ENCODE measurements at places on chromosomes 5 and 9.

GRCh38 chr5:124088289-124089032 is 576.5 kb downstream of the CSNK1G3 start:
- no peak for DNase-seq

- no peak for DNase-seq
Observed at GRCh38 chr9:73114958-73115357, 36.7 kb upstream of the ANXA1 start.

- no peak for DNase-seq
Observed at GRCh38 chr9:117354244-117354847, 60.5 kb downstream of the ASTN2 start.

DNA sequence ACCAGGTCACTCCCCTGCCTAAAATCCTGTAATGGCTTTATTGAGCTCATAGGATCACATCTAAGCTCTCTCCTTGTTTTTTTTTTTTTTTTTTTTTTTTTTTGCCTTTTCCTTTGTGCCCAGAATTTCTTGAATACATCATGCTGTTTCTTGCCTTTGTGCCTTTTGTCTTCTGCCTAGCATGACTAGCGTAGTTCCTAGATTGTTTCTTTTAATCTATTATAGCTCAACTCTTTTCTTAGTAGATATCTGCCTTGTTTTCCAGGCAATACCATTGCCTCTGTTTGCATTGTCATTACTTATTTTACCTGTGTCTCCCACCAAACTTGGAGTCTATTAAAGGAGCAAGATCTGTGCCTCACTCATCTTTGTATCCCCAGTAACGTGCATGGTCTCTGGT is 106.1 kb upstream of the C9orf72 start:
- no peak for DNase-seq

- no peak for DNase-seq
Observed at GRCh38 chr9:105116052-105116868, 128.2 kb upstream of the SLC44A1 start.

DNA sequence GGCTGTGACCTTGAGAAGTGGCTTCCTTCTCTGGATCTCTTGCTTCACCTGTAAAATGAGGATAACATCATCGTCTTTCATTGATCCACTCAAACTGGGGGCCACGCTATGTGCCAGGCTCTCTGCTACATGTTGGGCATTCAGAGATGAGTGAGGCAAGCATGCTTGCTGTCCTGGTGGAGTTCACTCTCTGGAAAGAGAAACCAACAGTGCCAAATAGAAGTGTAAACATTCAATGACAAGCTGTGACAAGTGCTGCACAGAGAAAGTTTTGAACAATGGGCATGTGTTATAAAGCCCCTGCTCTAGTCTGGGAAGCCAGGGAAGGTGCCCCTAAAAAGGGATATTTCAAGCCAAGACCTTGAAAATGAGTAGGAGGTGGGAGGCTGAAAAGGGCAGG is 50.9 kb upstream of the AFAP1L1 start:
- no peak for DNase-seq

- DNase-seq, result no peak
Observed at GRCh38 chr9:90967145-90967538, 165.5 kb downstream of the SYK start.

- no peak for DNase-seq
Observed at GRCh38 chr9:95425910-95426551, 90.7 kb downstream of the PTCH1 start.

GRCh38 chr9:23754551-23754950 is 71.5 kb downstream of the ELAVL2 start:
- DNase-seq, result no peak

GRCh38 chr5:143437666-143438273 is 34.3 kb upstream of the NR3C1 start:
- DNase-seq, result no peak

- DNase-seq, result no peak
Observed at GRCh38 chr5:66438087-66438486, 158.1 kb upstream of the MAST4 start.

GRCh38 chr9:134635351-134636148 is 6.1 kb upstream of the COL5A1 start:
- DNase-seq, result no peak

DNA sequence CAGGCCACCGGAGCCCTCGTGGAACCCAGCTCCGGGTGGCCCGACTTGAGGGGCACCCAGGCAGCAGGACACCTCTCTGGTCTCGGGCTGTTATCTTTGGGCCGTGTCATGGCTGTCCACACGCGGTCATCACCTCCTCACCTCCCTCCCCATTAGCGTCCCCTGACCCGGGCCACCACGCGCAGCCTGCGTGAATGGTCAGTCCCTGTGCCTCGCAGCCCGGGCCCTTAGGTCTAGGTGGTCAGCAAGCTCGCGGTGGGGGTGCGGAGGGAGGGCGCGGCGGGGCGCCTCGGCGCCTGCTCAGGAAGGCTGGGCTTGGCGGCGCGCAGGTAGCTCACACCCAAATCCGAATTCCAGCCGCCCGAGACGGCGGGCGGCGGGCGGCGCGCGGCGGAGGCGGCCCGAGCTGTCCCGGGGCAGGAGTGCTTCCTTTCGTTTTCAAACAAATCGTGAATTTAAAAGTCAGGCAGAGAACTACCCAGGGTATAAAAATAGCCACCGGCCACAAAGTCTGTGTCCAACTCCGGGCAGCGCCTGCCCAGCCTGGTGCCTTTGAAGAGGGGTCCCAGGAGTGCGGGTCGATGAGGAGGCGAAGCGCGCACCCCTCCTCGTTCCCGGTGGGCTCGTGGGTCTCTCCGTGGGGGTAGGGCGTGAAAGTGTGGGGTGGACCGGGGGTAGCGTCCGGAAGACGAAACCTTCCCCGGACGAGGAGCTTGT is 1.0 kb upstream of the RXRA start:
- DNase-seq, result no peak

DNA sequence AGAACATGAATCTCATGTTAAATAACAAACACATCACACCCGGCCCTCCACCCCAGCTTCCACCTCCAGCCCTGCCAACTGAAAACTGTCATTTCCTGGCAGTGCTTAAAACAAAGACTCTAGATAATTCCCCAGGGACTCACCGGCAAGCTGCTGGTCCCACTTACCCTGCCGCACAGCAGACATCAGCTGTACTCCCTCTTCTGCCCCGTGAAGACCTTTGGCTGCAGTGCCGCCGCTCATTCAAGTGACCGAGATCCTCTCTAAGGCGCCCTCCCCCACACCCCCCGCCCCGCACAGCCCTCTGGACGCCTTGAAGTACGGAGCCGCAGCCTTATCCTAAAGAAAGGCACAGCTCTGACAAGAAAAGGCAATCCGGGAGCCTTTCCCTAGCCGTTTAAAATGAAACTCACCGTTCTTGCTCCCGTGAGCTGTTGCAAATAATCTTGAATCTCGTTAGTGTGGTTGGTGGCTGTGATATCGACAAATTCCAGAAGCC is 434 bp downstream of the GLRX start:
- no peak for DNase-seq

GRCh38 chr5:40652441-40653220 is 27.1 kb upstream of the PTGER4 start:
- no peak for DNase-seq

GRCh38 chr5:66830636-66831035 is 234.4 kb downstream of the MAST4 start:
- no peak for DNase-seq

- DNase-seq, result no peak
Observed at GRCh38 chr9:20726144-20726543, 42.1 kb downstream of the FOCAD start.

- DNase-seq, result no peak
Observed at GRCh38 chr5:77844623-77845323, 68.6 kb upstream of the TBCA start.

- peak; percentile 48 for DNase-seq
Observed at GRCh38 chr5:78964889-78965288, 20.2 kb downstream of the ARSB start.

DNA sequence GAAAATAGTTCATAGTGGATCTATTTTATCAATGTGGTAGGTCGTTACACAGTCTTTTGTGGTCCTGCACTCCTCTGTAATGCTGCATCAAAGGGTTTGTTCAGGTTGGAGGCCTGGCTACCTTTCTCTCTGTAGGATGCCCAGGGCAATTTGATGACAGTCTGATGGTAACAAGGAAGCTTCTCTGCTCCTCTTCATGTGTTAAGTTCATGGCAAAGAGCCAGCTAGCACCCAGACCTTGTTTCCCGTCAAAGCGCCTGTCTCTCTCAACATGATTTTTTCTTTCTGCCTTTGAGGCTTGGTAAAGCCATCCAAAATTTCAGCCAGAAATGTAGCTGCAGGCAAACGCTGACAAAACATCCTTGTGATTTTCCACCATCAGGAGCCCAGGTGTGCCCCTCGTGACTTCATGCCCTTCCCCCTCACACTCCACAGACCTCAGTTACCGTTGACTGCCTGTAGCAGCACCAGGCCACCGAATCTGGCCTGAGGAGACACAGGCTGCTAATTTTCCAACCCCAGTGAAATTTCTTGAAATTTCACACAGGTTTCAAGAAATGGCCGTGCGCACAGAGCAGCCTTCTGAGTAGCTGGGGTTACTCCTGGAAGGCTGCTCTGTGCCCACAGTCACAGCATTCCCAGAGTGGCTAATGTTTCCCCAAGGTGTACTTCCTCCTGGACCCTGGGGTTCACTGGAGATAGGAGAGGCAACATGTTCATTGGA is 292.7 kb downstream of the CWC27 start:
- DNase-seq, result no peak

GRCh38 chr5:66987949-66988838 is 208.4 kb downstream of the CD180 start:
- DNase-seq, result no peak

GRCh38 chr9:19470567-19470966 is 61.8 kb downstream of the ACER2 start:
- DNase-seq, result no peak

- no peak for DNase-seq
Observed at GRCh38 chr9:84301851-84302250, 38.7 kb downstream of the SLC28A3 start.

DNA sequence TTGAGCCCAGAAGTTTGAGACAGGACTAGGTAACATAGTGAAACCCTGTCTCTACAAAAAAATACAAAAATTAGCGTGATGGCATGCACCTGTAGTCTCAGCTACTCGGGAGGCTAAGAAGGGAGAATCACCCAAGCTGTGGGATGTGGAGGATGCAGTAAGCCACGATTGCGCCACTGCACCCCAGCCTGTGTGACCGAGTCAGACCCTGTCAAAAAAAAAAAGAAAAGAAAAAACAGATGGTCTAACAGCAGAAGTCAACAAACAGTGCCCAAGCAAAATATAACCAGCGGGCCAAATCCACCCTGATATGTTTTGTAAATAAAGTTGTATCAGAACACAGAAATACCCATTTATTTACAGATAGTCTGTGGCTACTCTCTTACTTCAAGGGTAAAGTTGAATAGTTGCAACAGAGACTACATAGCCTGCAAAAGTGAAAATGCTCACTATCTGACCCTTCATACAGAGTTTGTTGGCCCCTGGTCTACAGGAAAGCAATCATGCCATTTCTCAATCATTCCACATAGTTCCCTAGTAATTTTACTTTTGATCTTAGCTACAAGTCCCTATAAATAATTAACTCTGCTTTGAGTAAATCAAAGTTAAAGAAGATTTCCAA is 383.7 kb downstream of the TLE1 start:
- no peak for DNase-seq

- no peak for DNase-seq
Observed at GRCh38 chr5:139306197-139306596, 12.7 kb downstream of the MATR3 start.

GRCh38 chr9:89592213-89592815 is 12.5 kb upstream of the GADD45G start:
- no peak for DNase-seq

- peak; percentile 28 for DNase-seq
Observed at GRCh38 chr9:124320062-124320973, 62.6 kb downstream of the NEK6 start.
